ENCODE measurements at places on chromosomes 1 and 21.

GRCh38 chr1:11391886-11392285 is 87.1 kb upstream of the DISP3 start:
- no peak for DNase-seq

- DNase-seq, result no peak
These were observed 51.5 kb downstream of the CTH start for GRCh38 chr1:70462611-70463010.

DNA sequence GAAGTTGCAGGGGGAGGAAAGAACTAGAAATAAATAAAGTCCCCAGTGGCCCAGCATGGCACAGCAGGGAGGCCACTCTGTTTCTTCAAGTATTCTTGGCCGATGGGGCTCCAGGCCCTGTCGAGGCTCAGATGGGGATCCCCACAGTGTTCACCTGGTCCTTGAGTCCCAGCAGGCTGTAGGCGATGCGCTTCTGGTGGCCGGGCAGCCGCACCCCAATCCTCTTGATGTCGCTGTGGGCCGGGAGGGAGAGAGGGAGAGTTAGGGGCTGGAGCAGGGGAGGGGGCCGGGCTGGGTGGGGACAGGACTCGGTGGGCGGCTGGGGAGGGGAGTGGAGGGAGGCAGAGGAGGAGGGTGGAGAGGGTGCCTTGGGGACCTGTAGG is 30.8 kb downstream of the EPHA2 start:
- no peak for DNase-seq

DNA sequence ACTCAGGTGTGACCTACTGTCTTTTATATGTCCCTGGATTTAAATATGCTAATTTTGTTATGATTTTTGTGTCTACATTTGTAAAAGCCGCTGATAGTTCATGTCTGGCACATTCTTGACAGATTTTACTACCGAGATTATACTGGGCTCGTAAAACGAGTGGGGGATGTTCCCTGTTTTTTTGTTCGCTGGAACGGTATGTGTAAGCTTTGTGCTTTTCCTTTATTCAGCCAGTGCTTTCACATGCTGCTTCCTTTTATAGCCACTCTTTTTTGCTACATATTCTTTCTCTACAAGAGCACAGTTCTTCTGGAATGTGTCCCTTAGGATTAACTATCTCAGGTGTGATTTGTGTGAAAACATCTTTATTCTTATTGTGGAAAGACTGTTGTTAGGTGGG is 46.6 kb downstream of the ADARB1 start:
- DNase-seq, result no peak
